Activated CD8-positive, alpha-beta T cell treated with anti-CD3 and anti-CD28 coated beads, Interleukin-2, amount 10 ng/mL, durations not matched to agents 7 days and 5 days (primary cell): ENCODE measurements at places on chromosomes 12 and 14.

GRCh38 chr12:64583771-64584421 is 26.4 kb upstream of the RASSF3 start:
- peaks cover 4% of the 10 kb centered on the region for H3K27me3 ChIP-seq
- no peak for DNase-seq
- no peak overlapping the region for H3K4me3 ChIP-seq
- H3K36me3 ChIP-seq: no peaks in the 10 kb centered on the region
- peaks cover 17% of the 10 kb centered on the region for H3K4me1 ChIP-seq
- peak overlapping the region; percentile 37 for H3K27ac ChIP-seq

DNA sequence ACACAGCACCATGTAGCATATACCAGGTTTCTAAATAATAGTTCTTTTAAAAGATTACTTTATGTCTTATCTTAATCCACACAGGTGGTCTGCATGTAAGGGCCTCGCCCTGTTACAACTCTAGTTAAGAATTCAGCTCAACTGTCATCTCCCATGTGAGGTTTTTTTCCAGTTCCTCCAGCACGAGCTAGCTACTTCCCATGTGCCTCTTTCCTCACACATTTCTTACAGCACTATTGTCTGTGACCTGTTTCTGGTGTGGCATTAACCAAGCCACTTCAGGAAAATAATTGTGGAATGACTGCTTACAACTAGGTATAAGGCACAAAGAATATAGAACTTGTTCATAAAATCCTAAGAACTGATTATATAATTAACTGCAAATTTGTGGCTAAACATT is 65.5 kb downstream of the SH2B3 start:
- H3K36me3 ChIP-seq: peaks cover 23% of the 10 kb centered on the region
- H3K27ac ChIP-seq: no peak overlapping the region
- no peak overlapping the region for H3K4me3 ChIP-seq
- no peak for DNase-seq
- no peaks in the 10 kb centered on the region for H3K27me3 ChIP-seq
- H3K4me1 ChIP-seq: no peaks in the 10 kb centered on the region

DNA sequence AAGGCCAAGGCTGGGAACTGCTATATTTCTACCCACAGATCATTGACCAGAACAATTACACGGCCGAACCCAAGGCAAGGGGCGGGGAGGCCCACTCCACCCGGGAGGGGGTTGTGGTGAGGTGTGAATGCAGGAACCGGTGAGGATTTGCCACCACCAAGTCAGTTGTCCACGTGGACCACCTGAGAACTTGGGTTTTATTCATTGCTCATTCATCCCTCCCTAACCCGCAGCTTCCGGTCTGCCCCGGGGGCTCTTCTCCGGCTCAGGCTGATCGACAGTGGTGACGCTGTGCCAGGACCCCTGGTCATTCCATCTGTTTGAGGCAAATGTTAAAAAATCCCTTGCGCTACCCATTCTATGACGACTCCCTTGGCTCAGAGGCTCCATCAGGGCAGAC is 127.7 kb upstream of the RTL1 start:
- H3K36me3 ChIP-seq: no peaks in the 10 kb centered on the region
- no peaks in the 10 kb centered on the region for H3K27me3 ChIP-seq
- H3K27ac ChIP-seq: no peak overlapping the region
- DNase-seq: no peak
- no peaks in the 10 kb centered on the region for H3K4me1 ChIP-seq
- no peak overlapping the region for H3K4me3 ChIP-seq

GRCh38 chr12:572532-572899 is 90.7 kb downstream of the NINJ2 start:
- H3K27me3 ChIP-seq: no peaks in the 10 kb centered on the region
- no peak overlapping the region for H3K27ac ChIP-seq
- DNase-seq: no peak
- H3K36me3 ChIP-seq: peaks cover 11% of the 10 kb centered on the region
- no peak overlapping the region for H3K4me3 ChIP-seq
- H3K4me1 ChIP-seq: peaks cover 54% of the 10 kb centered on the region
